ENCODE measurements at places on chromosomes 7 and 10.

DNA sequence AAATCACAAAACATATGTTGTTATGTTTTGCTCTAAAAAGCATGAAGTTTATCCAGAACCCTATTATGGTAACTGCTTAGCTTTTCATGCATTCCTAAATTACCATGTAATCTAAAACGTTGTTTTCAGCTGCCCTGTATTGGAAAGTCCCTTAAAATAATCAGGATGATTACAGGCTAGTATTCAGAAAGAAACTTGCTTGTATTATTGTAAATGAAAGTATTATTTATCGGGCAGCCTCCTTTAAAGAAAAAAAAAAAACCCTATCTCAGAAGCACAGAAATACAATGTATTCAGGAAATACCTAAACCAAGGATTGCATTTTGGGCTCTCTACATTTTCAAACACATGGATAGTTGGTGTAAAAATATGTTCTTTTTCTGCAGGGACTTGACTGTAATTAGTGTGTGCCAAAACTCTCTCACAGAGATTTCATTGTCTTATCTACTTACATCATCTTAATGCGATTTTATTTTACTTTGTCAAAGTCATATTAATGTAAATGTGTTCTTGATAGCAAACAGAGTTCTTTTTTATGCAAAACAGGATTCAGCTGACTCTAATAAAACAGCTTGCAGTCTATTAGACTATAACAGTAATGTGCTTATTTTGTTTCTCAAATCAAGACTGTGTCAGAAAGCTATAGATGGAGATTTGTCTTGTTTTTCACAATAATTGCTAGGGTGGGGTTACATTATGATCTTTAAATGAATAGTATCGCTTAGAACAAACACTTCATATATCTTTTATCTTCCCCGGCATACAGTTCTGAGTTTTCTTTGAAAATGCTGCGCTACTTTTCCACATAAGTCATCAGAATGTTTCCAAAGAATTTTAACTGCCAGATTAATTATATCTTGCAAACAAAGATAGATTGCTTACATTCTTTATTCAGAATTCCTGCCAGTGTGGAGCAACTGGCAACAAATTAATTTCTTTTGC lies 65.3 kb upstream of the ARID5B start:
- DNase-seq = peak; percentile 26

DNA sequence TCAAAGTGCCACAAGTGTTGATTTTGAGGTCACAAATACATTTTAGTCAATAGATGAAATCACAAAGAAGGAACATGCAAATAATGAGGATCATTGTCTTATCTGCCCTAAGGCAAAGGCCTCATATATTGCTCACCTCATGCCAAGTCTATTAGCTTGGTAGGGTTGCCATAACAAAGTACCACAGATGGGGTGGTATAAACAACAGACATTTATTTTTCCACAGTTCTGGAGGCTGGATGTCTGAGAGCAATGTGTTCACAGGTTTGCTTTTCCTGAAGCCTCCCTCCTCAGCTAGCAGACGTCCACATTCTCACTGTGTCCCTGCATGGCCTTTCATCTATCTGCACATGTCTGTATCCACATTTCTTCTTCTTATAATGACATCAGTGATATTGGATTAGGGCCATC lies 59.6 kb downstream of the RELN start:
- no peak for DNase-seq

DNA sequence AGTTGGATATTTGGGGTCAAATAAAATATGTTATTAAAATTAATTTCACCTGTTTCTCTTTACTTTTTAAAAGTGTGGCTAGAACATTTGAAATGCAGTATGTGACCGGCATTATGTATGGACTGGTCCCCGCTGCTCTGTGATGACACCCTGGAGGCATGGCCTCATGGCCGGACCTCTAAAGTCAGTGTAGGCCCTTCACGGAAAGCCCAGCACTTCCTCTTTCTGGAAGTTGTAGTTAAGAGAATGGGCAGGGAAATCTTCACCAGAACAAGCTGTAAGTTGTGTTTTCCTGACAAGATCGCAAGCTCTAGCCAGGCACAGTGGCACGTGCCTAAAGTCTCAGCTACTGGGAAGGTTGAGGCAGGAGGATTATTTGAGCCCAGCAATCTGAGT lies 38.3 kb upstream of the SRGN start:
- DNase-seq = no peak

DNA sequence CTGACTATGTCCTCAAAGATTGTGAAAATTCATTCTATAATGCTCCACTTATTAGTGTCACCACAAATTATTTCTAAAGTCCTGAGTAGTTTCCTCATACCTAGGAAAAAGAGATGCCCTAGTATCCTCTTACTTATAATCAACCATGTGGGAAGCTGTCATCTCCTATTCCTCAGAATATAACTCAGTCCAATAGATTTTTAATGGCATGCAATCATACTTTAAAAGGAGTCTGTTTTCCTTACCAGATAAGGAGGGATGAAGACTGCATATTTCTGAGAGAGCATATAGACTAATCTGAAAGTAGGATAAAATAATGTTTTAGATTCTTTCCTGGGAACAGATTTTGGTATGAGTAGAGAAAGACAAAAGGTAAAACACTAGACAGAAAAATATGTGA lies 727.7 kb upstream of the GRM3 start:
- no peak for DNase-seq

DNA sequence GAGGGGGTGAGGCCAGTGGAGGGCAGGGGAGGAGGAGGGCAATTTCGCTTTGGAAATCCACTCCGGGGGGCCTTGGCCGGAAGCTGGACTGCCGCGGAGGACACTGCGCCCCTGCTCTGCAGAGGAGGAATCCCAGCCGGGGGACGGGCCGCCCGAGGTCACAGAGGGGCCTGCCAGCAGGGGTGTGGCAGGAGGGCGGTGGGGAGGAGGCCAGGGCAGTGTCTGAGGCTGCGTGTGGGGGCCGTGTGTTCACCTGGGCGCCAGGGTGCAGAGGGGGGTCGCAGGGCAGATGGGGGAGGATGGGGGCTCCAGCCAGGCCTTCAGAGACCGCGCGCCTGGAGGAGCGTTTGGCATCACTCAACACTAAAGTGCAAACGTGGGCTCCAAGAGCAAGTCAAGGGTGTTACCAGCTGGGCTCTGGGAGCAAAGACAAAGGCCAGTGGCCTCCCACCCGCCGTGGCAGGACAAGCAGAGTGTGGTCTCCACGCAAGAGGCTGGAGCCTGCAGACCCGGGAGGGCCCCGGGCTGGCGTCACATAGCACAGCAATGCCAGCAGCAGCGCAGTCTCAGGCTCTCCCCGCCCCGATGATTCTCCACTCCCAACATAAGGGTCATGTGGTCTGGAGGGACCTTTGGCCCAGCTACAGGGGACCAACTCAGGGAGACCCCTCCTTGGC lies 45.3 kb upstream of the DNAJB6 start:
- DNase-seq = no peak

DNA sequence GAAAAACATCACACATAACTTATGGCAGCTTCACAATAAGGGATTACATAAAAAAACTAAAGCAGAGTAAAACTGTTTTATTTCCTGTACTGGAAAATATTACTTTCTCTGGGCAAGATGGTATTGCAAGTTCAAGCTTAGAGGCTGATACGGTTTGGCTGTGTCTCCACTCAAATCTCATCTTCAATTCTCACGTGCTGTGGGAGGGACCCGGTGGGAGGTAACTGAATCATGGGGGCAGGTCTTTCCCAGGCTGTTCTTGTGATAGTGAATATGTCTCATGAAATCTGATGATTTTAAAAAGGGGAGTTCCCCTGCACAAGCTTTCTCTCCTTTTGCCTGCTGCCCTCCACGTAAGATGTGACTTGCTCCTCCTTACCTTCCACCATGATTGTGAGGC lies 5.1 kb upstream of the LRRC27 start:
- peak; percentile 41 for DNase-seq

GRCh38 chr7:152956006-152956405 lies 196.5 kb downstream of the ACTR3B start:
- no peak for DNase-seq

DNA sequence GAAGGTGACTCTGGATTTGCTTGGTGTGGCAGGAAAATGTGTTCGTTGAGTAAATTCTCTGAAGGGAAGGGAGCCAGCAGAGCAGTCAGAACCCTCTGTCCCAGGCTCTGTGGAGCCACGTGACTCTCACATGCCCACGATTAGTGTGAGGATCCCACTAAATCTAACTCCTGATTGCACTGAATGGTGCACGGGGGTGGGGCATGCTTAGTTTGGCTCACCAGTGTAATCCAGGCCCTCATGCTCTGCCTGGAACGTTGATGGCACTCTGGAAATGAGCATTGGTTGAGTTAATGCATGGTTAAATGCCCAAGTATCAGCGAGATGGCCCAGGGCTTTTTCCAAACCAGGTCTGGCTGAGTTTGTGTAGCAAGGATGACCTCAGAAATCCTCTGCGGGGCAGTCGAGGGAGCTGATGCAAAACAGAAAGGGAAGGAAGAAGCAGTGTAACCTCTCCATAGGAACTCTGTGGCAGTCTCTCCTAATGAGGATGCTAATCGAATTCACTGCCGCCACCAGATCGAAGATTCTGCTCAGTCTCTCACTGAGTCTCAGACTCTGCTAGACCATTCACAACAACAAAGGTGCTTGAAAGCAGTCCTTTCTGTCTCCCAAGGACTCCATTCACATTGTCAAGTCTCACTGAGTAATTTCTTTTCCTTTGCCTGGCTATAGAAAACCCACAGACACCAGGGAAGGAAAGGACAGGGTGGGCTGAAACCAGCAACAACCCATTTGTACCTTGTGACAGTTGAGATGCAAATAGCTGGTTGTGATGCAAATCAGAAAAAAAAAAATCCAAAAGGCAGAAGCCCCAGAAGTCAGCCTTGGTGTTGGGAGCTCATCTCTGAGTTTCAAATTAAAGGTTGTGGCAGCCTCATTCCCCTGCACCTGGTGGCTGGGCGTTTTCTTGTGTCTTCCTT lies 98.1 kb downstream of the C10orf105 start:
- DNase-seq = no peak

DNA sequence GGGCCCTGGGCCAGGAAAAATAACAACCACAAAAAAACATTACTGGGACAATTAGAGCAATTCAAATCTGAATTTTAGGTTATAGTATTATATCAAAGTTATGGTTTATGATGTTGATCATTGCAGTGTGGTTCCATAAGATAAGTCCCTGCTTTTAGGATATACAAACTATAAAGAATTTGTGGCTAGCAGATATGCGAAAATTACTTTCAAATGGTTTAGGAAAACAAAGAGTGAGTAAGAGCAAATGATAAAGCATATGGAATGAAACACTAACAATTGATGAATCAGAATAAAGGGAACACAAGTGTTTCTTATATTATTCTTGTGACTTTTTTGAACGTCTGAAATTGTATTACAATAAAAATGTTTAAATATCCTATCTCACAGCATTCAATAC lies 64.4 kb upstream of the HECTD2 start:
- no peak for DNase-seq

- DNase-seq = no peak
Observed at GRCh38 chr10:116538456-116538855, 7.3 kb upstream of the PNLIP start.

GRCh38 chr10:23742368-23742767 lies 303.5 kb downstream of the OTUD1 start:
- no peak for DNase-seq

- peak; percentile 88 for DNase-seq
Observed at GRCh38 chr10:88385601-88386203, 197.4 kb downstream of the RNLS start.

DNA sequence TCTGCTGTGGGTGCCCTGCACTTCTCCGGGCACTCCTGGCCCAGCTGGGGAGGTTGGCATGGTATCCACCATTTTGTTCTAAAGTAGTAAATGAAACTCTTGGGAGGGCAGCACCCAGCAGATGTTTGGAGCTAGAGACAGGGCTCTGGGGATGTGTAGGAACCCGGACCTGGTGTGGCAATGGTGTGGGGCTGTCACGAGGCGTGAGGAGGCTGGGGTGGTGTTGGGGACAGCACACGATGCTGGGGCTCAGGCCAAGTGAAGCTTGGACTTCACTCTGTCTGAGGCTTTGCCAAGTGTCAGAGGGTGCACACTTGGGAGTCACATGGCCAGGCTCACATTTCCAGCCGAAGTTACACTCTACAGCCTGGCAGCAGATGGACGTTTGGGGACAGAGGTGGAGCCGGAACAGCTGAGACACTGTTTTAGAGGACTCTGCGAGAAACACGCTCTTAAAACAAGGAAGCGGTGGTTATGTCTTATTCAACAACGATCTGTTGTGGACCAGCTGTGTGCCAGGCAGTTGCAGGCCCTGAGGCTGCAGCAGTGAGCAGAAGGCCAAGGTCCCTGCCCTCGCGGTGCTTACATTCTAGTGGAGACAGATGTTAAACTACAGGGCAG lies 118.2 kb downstream of the CUX1 start:
- no peak for DNase-seq

GRCh38 chr7:80401708-80402107 lies 110.2 kb downstream of the GNAT3 start:
- DNase-seq = no peak

GRCh38 chr10:78605800-78606350 lies 462.9 kb upstream of the ZMIZ1 start:
- DNase-seq = no peak

DNA sequence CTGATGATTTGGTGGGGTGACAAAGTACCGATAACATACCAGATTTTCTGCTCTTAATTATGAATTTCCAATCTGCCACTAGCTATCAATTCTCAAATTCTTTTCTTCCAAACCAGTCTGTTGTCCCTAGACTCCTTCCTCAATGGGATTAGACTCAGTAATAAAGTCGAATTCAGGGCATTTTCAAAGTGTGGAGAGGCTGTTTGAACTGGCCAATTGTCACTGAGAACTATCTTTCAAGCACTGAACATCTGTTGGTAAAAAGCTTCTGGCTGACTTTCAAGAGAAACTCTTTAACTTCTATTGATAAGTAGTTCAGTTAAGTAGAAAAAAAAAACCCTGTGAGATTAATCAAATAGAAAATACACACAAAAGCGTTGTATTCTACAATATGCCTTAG lies 108.9 kb downstream of the SAMD9 start:
- DNase-seq = no peak

GRCh38 chr7:1096156-1097119 lies 8.5 kb downstream of the GPER1 start:
- DNase-seq = no peak

- DNase-seq = no peak
Observed at GRCh38 chr10:103767756-103768155, 87.6 kb downstream of the SH3PXD2A start.

DNA sequence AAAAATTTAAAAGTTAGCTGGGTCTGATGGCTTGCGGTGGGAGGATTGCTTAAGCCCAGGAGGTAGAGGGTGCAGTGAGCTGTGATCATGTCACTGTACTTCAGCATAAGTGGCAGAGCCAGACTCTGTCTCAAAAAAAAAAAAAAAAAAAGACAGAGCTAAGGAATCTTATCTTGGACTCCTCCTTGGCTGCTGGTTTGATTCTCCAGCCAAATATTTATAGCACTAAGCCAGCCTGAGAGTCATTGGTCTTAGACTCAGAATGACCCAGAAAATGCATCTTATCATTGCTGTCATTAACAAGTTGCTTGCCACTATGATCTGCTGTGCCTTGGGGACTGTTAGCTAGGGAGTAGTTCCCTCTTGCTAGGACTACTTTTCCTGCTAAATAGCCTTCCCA lies 164.7 kb downstream of the GNAT3 start:
- no peak for DNase-seq

- no peak for DNase-seq
Observed at GRCh38 chr7:153891990-153892389, 160.2 kb upstream of the DPP6 start.
